ENCODE measurements at places on chromosomes 2 and 18.

- peaks cover 5% of the 10 kb centered on the region for H3K4me1 ChIP-seq
- no peaks in the 10 kb centered on the region for H3K36me3 ChIP-seq
- H3K27me3 ChIP-seq: no peaks in the 10 kb centered on the region
- DNase-seq: no peak
- H3K27ac ChIP-seq: no peak overlapping the region
Observed at GRCh38 chr2:54401554-54401953, 54.6 kb upstream of the SPTBN1 start.

DNA sequence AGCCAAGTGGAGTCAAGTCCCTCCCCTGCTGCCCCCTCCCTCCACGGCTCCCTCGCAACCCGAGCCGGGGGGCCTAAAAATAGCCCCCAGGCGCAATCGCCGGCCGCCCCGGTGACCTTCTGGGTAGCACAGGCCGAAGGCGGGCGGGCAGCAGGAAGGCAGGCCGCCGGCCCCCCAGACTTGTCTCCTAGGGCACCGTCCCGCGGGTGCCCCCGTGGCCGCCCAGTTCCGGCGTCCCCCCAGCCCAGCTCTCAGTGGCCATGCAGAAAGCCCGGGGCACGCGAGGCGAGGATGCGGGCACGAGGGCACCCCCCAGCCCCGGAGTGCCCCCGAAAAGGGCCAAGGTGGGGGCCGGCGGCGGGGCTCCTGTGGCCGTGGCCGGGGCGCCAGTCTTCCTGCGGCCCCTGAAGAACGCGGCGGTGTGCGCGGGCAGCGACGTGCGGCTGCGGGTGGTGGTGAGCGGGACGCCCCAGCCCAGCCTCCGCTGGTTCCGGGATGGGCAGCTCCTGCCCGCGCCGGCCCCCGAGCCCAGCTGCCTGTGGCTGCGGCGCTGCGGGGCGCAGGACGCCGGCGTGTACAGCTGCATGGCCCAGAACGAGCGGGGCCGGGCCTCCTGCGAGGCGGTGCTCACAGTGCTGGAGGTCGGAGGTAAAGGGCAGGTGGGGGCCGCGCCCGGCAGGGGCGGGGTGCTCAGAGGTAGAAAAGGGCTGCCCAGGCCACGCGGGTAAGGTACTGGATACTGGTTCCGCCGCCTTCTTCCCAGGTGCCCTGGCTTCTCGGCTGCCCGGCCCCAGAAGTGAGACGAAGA lies at the start of gene SPEG:
Gene SPEG, plus strand, starts transcription at position 126 of the 808 bp plus-strand sequence. Its CDS starts 135 bp downstream, at position 261.
- peaks cover 9% of the 10 kb centered on the region for H3K4me1 ChIP-seq
- no peaks in the 10 kb centered on the region for H3K36me3 ChIP-seq
- DNase-seq: no peak
- H3K4me3 ChIP-seq: no peak within 1 kb of the TSS
- H3K27me3 ChIP-seq: peaks cover 3% of the 10 kb centered on the region

GRCh38 chr2:221752781-221753180 lies 180.7 kb upstream of the EPHA4 start:
- H3K4me1 ChIP-seq: no peaks in the 10 kb centered on the region
- no peaks in the 10 kb centered on the region for H3K27me3 ChIP-seq
- H3K27ac ChIP-seq: no peak overlapping the region
- H3K4me3 ChIP-seq: no peak overlapping the region

DNA sequence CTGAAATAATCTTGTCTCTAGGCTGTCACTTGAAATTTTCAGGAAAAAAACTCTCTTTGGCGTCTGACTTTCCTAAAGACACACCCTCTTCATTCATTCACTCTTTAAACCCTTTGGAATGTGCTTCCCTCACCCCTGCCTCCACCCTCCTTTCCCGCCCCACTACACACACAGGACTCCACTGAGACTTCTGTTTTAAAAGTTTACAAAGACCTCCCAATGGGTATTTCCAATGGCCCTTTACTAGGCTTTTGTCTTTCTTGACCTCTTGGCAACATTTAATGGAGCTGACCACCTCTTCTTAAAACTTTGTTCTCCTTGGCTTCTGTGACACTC lies 96.1 kb downstream of the RBMS1 start:
- no peaks in the 10 kb centered on the region for H3K27me3 ChIP-seq
- peaks cover 13% of the 10 kb centered on the region for H3K4me1 ChIP-seq
- H3K27ac ChIP-seq: no peak overlapping the region
- H3K36me3 ChIP-seq: no peaks in the 10 kb centered on the region

DNA sequence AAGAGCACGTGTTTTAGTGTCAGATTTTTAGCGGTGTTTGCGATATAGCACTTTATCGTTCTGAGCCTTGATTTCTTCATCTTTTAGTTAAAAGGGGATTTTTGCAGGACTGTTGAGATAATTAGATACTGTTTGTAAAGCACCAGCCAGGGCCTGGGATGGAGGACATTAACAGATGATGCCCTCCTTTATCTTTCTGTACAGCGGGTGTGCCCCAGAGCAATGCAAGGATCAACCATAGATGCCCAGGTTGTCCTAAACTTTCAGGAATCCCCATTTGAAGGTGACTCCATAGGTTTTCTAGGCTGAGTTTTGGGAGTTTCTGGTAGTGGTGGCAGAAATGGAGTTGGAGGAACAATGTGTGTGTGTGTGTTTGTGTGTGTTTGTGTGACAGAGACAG lies 97.0 kb upstream of the SPRED2 start:
- H3K27me3 ChIP-seq: peaks cover 10% of the 10 kb centered on the region
- no peak overlapping the region for H3K4me3 ChIP-seq
- no peaks in the 10 kb centered on the region for H3K36me3 ChIP-seq
- no peak overlapping the region for H3K27ac ChIP-seq
- H3K4me1 ChIP-seq: no peaks in the 10 kb centered on the region

DNA sequence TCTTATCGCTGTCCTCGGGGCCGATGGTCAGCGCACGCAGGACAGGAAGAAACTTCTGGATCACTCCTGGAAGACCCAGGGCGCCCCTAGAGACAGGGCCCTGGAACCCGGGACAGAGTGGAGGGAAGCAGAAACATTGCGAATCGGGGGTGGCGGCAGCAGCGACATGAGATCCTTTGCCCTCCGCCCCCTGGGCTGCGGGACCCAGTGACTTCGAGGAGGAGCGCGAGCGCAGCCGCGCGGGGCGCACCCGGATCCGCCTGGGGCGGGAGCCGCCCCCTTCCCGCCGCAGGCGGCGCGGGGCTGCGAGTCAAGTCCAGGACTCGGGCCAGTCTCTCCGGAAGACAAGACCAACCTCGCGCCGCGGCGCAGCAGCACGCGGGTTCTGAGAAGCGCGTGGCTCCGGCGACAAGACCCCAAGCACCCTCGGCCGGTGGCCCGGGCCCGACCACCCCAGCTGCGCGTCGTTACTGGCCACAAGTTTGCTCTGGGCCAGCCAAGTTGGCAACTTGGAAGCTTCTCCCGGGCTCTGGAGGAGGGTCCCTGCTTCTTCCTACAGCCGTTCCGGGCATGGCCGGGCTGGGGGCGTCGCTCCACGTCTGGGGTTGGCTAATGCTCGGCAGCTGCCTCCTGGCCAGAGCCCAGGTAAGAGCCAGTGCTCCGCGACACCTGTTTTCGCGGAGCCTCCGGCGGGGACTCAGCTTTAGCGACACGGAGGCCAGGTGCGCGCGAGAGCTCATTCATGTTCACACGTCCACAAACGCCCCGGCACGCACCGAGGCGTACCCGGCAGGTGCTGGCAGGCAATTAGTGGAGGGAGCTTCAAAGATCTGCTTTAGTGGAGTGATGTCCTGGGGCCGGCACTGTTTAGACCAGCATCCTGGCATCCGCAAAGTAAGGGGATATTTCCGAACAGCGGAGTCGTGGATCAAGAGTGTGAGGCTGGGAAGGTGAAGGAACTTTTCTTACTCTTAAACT lies at the start of gene PTH2R:
Gene PTH2R, plus strand, starts transcription at position 319 of the 978 bp plus-strand sequence. Its CDS starts 252 bp downstream, at position 571.
- H3K27me3 ChIP-seq: peaks cover 54% of the 10 kb centered on the region
- peaks cover 4% of the 10 kb centered on the region for H3K4me1 ChIP-seq
- H3K36me3 ChIP-seq: no peaks in the 10 kb centered on the region
- no peak within 1 kb of the TSS for H3K4me3 ChIP-seq

DNA sequence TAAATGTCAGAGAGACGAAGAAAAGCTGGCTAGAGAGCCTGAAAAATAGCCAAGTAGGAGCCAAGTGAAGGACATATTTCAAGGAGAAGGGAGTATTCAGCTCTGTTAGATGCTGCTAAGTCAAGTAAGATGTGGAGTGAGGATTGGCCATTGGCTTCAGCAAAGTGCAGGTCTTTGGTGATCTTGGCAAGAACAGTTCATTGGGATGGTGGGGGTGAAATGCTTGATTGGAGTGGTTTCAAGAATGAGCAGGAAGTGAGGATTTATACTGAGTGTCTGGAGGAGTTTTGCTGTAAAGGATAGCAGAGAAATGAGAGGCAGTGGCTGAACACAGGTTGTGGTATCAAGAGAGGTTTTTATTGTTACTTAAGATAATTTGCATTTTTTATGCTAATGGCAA lies 139.7 kb downstream of the PRPF40A start:
- no peak for DNase-seq
- no peaks in the 10 kb centered on the region for H3K4me1 ChIP-seq

DNA sequence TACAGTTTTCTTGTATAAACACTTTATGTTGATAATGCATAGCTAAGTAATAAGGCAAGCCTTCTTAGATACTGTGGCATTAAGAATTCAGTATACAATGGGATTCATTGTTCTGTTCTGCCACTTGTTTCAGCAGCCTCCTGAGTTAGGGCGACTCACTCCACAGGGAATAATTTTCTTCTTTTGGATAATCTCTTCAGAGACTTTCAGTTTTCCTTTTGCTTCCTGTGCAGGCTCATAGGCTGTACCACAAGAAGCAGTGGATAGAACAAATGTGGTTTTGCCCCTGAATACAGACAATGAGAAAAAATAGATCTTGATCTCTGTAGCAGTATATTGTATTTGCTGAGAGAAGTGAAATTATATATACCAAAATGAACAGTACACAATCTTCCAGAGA lies 298.0 kb downstream of the ZNF407 start:
- DNase-seq: no peak
- no peak overlapping the region for H3K27ac ChIP-seq
- no peak overlapping the region for H3K4me3 ChIP-seq

DNA sequence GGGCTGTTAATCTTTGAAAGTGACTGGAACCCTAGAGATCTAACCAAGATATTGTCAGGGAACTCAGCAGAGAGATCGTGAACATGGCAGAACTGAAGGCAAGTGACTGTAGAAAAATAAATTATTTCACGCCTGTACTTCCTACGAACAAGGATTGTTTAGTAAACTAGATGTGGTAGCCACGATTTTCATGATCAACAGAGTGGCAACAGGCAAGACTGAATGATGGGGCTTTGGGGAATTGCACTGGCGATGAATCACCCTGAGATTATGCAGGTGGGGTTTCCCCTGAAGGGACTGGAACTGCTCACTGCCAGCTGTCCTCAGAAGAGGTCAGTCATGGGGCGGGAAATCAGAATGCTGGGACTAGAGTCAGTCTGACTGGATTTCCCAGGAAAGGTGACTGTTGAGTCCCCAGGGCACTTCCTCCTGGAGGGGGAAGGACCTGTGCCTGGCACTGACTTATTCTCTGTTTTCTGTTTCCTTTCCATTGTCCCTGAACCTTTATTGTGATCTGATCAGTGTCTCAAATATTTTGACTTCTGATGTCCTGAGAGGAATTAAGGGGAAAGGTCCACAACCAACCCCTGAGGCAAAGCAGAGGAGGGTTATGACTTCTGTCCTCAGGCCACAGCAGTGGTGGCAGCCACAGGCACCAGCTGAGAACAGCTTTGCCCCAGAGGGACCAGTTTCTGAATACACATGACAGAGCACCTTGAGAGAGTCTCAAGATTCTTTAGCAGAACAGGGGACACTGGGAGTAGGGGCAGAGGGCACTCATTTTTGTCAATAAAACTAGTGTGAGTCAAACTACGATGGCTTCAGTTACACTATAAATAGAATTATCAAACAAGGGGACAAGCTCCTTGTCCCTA lies 70.0 kb downstream of the NAB1 start:
- H3K36me3 ChIP-seq: no peaks in the 10 kb centered on the region
- peaks cover 2% of the 10 kb centered on the region for H3K27me3 ChIP-seq
- no peak overlapping the region for H3K4me3 ChIP-seq

- no peak overlapping the region for H3K4me3 ChIP-seq
- H3K36me3 ChIP-seq: peaks cover 5% of the 10 kb centered on the region
- peaks cover 3% of the 10 kb centered on the region for H3K4me1 ChIP-seq
- no peak for DNase-seq
- no peaks in the 10 kb centered on the region for H3K27me3 ChIP-seq
Observed at GRCh38 chr2:121398853-121399252, 113.9 kb upstream of the TFCP2L1 start.
